ENCODE measurements at places on chromosomes 3 and 15. TPM values are rescaled to one million over a fixed set of nuclear protein-coding genes. Genes with fewer than 3 reads are reported as not detected.

DNA sequence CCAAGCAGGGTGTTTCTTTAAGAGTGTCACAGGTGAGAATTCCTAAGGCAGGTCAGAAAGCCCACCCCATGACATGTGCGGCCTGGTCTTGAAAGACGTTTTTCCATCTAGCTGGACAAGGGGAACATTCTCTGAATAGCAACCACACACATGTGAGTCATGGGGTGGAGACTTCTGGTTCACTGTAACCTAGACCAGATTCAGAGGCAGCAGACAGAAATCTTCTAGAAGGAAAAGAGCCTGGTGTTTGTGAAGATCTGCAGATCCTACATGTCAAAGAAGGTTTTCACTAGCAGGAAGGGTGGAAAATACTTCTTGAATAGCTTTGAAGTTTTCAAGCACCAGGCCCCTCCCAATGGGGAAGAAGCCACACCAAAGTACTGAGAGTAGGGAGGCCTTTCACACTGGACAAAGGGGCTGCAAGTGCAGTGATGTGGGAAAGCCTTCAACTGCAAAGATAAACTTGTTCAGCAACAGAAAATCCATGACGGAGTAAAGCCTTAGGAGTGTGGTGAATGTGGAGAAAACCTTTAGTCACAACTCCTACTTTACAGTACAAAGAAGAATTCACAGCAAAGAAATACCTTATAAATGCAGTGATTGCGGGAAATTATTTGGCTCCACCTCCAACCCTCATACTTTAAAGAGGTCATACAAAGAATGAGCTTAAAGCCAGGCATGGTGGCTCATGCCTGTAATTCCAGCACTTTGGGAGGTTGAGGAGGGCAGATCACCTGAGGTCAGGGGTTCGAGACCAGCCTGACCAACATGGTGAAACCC is 17.6 kb downstream of the ADAM10 start:
- no peak for DNase-seq

DNA sequence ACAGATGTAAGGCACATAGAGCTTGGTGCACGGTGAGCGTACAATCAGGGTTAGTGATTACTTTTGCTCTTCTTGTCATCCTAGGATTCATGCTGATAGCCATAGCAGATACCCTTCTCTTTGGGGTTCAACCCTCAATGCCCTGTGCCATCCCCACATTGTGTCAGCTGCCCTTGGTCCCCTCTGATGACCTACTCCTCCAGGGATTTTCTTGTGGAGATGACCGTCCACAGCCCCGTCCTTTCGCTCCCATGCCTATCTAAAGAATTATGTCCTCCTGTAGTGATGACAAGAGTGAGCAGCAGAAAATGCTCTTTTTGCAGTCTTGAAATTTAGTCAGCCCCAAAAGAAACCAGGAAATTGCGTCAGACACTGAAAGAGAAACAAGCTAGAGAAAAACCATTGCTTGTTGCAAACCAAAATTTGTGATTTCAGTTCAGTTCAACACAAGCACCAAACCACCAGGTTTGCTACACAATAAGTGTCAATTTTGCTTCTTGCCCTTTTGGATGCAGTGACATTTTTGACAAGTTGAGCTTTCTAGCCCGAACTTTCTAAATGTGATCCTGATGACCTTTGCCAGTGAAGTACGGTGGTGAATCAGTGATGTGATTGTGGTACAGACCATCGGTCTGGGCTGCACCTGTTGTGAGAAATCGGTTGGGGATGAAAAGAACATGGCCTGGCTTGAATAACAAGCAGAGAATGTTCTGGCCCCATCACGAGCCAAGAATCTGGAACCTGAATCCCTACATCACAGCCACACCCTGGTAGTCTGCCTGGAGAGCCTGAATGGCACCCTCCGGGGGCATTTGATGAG is 41.3 kb downstream of the CMTM7 start:
- DNase-seq: no peak

GRCh38 chr3:49602877-49603411 is 48.7 kb downstream of the BSN start:
- DNase-seq: no peak

DNA sequence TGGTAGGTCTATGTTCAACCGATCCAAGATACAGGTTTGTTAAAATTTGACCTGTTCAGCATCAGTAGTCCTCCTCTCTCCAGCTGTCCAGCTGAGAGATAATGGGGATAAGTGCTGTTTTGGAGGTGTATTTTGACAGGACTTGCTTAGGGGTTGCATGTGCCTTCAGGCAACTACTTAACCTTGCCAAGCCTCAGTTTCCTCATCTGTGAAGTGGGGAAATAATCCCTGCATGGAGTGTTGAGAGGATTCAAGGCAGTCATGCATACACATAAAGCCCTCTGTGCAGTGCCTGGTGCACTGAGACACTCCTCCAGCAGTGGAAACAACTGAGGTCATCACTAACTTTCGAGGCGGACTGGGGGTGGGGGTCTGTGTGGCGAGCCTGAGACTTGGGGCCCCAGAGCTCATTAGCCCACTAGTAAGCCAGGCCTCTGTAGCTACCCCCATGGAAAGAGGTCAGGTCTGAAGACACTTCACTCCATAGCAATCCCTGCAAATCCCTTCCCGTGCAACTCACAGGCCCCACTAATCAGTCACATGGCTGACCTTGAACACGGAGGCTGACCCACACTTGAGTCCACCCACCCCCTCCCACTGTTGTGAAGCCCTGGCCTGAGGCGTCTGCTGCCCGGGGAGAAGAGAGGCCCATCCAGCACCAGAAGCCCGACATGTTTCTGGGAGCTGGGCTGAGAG is 25.9 kb upstream of the SLC6A6 start:
- DNase-seq: no peak

DNA sequence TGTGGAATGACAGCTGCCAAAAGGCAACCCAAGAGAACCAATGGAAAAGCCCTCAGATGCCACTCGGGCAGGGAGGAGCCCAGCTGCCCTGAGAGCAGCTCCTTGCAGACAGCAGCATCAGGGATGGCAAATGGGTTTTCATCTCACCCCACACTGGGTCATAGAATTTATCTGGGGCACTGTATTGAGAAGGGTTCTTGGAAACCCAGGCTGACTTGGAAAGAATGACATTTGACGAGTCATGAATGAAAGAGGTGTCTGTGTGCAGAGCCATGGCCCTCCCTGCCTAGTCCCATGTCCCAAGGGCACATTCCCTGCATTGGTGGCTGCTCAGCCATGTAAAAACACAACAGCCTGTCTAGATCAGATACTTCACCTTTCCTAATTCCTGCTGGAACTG is 157.9 kb upstream of the BHLHE40 start:
- DNase-seq: no peak

DNA sequence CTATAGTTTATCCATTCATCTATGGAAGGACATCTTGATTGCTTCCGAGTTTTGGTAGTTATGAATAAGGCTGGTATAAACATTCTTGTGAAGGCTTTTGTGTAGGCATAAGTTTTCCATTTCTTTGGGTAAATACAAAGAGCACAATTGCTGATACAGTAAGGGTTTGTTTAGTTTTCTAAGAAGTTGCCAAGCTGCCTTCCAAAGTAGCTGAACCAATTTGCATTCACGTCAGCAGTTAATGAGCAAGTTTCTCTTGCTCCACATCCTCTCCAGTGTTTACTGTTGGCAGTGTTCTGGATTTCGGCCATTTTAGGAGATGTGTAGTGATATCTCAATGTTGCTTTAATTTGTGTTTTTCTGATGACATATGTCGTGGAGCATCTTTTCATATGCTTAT is 34.2 kb downstream of the GABRA5 start:
- DNase-seq: no peak

TMCO5A gene
- not detected for total RNA-seq

SGO1 gene
- 4.4 TPM for total RNA-seq

CTXN2 gene
- not detected for total RNA-seq

NPAP1 gene
- not detected for total RNA-seq
